Mesothelial cell of epicardium (in vitro differentiated cells): ENCODE measurements at places on chromosomes 12 and 14. TPM values are rescaled to one million over a fixed set of nuclear protein-coding genes. Genes with fewer than 3 reads are reported as not detected.

SYT1 gene
- 13.6 to 15.4 TPM (median 15.3 TPM) in 3 replicates for total RNA-seq

- H3K4me1 ChIP-seq, result no peaks in the 10 kb centered on the region
- H3K36me3 ChIP-seq, result no peaks in the 10 kb centered on the region
- no peak for DNase-seq
- H3K27me3 ChIP-seq, result peaks cover 14% of the 10 kb centered on the region
- no peak overlapping the region for H3K27ac ChIP-seq
- no peak overlapping the region for H3K4me3 ChIP-seq
These were observed 166.7 kb upstream of the PWP1 start for GRCh38 chr12:107518868-107519267.

GRCh38 chr12:19947344-19947743, 421.0 kb upstream of the PDE3A start:
- no peak for DNase-seq
- H3K27ac ChIP-seq, result no peak overlapping the region
- H3K4me3 ChIP-seq, result no peak overlapping the region
- no peaks in the 10 kb centered on the region for H3K36me3 ChIP-seq

- DNase-seq, result peak; percentile 87
- peaks cover 18% of the 10 kb centered on the region for H3K4me1 ChIP-seq
- H3K27me3 ChIP-seq, result peaks cover 25% of the 10 kb centered on the region
- H3K36me3 ChIP-seq, result no peaks in the 10 kb centered on the region
- peak overlapping the region; percentile 67 for H3K4me3 ChIP-seq
These were observed 16.6 kb downstream of the TAMALIN start for GRCh38 chr12:52023182-52023975.

GRCh38 chr14:74570696-74571095, 41.3 kb downstream of the LTBP2 start:
- DNase-seq, result no peak
- H3K4me1 ChIP-seq, result peaks cover 86% of the 10 kb centered on the region
- no peaks in the 10 kb centered on the region for H3K27me3 ChIP-seq
- peak overlapping the region; percentile 89 for H3K27ac ChIP-seq
- H3K36me3 ChIP-seq, result no peaks in the 10 kb centered on the region

- peaks cover 47% of the 10 kb centered on the region for H3K4me1 ChIP-seq
- peaks cover 3% of the 10 kb centered on the region for H3K36me3 ChIP-seq
- no peak overlapping the region for H3K4me3 ChIP-seq
- no peak for DNase-seq
These were observed 38.6 kb downstream of the SYNE2 start for GRCh38 chr14:63891148-63891975.

GRCh38 chr12:56103823-56104108, 593 bp upstream of the PA2G4 start:
- no peaks in the 10 kb centered on the region for H3K27me3 ChIP-seq

GRCh38 chr14:52494444-52494843, 57.9 kb downstream of the TXNDC16 start:
- no peaks in the 10 kb centered on the region for H3K27me3 ChIP-seq
- no peaks in the 10 kb centered on the region for H3K4me1 ChIP-seq
- peaks cover 44% of the 10 kb centered on the region for H3K36me3 ChIP-seq
- no peak for DNase-seq
- H3K27ac ChIP-seq, result no peak overlapping the region

- no peak for DNase-seq
- peaks cover 10% of the 10 kb centered on the region for H3K27me3 ChIP-seq
- no peaks in the 10 kb centered on the region for H3K4me1 ChIP-seq
- H3K27ac ChIP-seq, result no peak overlapping the region
These were observed 95.8 kb downstream of the SLC15A4 start for GRCh38 chr12:128727999-128728398.
